ENCODE measurements at places on chromosomes 5 and 9.

GRCh38 chr9:124795881-124796431, 19.0 kb downstream of the OLFML2A start:
- DNase-seq = no peak

DNA sequence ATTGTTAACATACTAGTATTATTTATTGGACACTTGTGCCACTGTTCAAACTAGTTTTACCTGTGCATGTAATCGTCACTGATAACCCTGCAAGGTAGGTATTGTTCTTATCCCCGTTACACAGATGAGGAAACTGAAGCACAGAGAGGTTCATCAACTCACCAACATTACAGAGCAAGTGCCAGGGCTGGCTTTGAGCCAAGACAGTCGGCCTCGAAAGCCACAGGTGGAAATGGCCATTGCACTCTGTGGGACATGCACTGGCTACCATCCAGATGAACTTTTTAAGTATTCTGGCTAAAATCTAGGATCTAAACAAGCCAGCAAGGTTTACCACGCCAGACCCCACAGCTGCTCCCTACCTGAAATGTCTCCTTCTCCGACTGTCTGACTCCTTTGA, 57.9 kb downstream of the TEX10 start:
- no peak for DNase-seq

GRCh38 chr9:23229890-23230317, 596.1 kb downstream of the ELAVL2 start:
- DNase-seq = no peak

GRCh38 chr5:5739490-5739945, 317.0 kb downstream of the ICE1 start:
- DNase-seq = no peak

GRCh38 chr5:62574599-62574998, 4.0 kb upstream of the LRRC70 start:
- DNase-seq = no peak

DNA sequence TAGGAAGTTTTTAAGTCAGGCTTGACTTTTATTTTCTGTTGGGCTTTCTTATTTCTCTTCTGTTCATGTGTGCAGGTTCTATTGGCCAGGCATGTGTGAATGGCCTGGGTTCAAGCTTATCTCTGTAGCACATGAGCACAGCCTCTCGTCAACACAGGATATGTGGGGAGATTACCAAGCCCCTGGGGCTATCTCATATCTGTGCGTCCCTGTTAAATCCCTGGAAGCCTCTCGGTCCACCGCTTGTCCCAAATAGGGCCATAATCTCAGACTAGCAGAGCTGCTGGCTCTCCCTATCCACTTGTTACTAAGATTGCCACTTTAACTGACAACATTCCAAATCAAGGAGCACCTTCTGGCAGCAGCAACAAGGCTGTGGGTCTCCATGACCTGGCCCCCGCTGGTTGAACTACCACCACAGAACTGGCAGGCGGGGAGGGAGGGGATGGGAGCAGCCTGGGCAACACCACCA, 28.4 kb upstream of the EBF1 start:
- no peak for DNase-seq

- no peak for DNase-seq
Measured at GRCh38 chr5:175383350-175383749, 60.6 kb downstream of the DRD1 start.

DNA sequence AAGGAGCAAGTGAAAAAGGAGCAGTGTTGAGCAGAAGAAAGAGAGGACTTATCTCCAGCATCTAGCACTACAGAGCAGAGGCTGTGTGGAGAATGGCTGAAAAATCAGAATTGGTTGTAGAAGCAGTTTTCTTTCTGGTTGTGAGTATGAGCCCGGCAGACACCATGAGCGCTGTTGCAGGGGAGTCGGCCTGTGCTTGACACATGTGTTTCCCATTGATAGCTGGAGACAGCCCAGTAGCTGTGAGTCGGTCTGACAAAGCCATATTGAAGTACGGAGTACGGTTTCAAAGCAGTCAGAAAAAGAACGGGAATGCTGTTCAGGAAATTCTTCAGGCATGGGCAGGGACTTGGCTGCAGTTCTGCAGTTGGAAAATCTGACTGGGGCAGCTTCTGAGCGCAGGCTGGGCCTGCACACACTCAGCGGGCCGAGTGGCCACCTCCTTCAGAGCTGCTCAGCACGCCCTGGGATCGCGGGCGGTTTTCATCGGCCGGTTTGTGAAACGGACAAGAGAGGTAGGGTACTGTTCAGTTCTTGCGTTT, at the start of gene SGCD:
TSS of gene SGCD (plus strand) at position 447 of the 542 bp plus-strand sequence.
- no peak for DNase-seq

DNA sequence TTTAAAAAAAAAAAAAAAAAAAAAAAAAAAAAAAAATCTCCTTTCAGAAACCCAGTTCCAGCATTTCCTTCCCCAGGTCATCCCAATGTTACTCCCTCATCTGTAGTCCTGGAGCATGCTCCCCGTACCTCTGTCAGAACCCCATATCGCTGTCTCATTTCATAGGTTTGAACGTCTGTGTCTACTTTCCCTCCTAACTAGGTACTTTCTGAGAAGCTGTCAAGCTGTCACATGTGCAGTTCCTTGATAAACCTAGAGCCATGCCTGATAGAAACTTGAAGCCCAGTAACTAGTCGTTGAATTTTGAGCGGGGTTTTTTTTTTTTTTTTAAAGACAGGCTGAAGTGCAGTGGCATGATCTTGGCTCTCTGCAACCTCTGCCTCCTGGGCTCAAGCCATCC, 15.6 kb downstream of the EXOSC3 start:
- DNase-seq = no peak

- DNase-seq = no peak
Measured at GRCh38 chr9:3058409-3058808, 214.5 kb upstream of the PUM3 start.

- DNase-seq = no peak
Measured at GRCh38 chr9:86324901-86325300, 29.3 kb downstream of the TUT7 start.

DNA sequence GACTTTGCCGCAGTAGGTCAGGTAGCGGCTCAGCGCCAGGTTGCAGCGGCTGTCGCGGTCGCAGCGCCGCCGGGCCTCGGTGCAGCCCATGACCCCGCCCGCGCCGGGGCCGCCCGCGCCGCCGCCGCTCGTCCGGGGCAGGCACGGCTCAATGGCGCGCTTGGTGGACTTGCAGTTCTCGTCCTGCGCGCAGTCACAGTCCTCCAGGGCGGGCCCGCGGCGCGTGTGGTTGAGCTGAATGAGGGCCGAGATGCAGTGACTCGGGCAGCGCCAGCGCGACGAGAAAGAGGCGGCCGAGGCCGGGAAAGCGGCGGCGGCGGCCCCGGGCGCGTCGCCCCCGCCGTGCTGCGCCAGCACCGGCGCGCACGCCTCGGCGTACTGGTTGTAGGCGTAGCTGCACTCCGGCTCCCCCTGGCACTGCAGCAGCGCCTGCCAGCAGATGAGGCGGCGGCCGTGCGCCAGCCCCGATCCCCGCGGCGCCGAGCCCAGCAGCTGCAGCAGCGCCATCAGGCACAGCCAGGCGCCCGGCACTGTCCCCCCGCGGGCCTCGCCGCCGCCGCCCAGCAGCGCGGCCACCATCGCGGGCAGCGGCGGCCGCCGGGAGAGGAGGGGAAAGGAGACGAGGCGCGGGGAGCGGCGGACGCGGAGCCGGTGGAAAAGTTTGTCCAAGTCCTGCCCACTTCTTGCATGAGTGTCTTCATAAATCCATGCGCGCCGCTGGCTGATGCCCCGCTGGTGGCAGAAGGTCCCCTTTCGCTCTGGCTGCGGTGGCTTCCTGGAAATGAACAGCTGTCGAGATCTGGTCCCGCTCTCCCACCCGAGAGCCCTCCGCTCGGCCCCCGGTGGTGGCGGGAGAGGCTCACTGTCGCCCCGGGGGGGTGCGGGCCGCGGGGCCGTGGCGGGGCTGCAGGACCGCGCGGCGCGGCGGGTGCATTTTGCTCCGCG, 833 bp downstream of the GAS1 start:
- peak; percentile 36 for DNase-seq

Data from activated CD4-positive, alpha-beta T cell treated with anti-CD3 and anti-CD28 coated beads, Interleukin-2, amount 50 U/mL, for 24 hours (primary cell).